ENCODE measurements at places on chromosomes 7 and 10.
A peak's percentile ranks its signal among the peaks of the same experiment; 100 is the strongest.

- DNase-seq = no peak
Measured at GRCh38 chr10:14153570-14154055, 177.1 kb downstream of the FRMD4A start.

DNA sequence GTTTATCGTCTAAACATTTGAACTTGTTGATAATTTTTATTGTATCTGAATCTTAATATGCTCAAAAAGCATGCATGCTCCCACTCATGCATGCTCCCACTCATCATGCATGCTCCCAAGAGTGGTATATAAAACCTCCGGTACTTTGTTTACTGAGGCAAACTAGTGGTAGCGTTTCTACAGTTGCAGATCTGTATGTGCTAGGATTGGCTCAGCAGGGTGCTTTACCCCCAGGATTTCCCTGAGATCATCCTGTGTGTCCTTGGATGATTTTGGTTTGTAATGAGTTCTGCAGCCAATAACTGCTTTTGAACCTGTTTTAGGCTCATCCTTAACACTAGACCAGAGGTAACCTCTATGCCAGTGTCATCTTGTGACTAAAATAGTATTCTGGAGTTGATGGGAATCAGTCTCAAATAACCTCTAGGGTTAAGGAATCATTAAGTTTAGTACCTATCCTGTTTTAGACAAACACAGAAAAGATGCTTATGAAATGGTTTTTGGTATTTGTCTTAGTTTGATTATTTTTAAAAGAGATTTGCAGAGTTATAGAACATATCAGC, 40.4 kb downstream of the PHTF2 start:
- no peak for DNase-seq

DNA sequence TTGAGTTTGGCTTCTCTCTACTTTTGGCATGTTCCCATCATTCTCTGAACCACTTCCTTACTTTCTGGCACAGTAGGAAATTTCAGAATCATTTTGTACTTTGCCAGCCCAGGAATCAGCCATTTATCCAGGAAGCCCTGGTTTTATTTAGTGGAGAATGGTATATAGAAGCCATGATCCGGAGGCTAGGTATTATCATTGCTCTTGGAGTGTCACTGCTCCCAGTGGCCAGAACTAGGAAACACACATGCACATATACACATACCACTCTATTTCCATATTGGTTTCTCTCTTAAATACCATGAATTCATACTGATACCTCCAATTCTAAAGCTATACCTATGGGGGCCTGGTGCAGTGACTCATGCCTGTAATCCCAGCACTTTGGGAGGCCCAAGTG, 36.3 kb downstream of the SUFU start:
- peak; percentile 11 for DNase-seq

GRCh38 chr10:5856701-5857004, 33.0 kb downstream of the ANKRD16 start:
- DNase-seq = no peak

- no peak for DNase-seq
Measured at GRCh38 chr10:22934726-22935125, 6.9 kb downstream of the ARMC3 start.

GRCh38 chr7:80699045-80699638, 60.7 kb downstream of the CD36 start:
- DNase-seq = no peak

DNA sequence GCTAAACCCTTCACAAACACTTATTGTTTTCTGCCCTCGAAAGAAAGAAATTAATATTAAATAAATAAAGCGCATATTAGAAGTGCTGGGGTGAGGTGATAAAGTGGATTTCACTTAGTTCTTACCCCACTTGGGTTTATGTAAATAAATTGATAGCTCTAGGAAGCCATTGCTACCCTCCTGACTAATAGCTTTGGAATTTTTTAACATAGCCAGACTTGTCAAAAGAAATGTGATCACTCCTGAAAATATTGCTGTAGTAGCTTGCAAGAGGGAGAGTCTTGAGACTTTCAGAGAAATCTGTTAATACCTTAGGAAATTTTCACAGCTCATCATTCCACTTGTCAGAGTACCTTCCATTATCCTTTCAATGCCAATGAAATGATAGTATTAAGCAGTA, 7.6 kb downstream of the ARL5B start:
- no peak for DNase-seq

- no peak for DNase-seq
Measured at GRCh38 chr10:131078131-131078881, 233.2 kb downstream of the TCERG1L start.

- peak; percentile 18 for DNase-seq
Measured at GRCh38 chr7:64618785-64619456, 47.0 kb upstream of the ZNF107 start.

DNA sequence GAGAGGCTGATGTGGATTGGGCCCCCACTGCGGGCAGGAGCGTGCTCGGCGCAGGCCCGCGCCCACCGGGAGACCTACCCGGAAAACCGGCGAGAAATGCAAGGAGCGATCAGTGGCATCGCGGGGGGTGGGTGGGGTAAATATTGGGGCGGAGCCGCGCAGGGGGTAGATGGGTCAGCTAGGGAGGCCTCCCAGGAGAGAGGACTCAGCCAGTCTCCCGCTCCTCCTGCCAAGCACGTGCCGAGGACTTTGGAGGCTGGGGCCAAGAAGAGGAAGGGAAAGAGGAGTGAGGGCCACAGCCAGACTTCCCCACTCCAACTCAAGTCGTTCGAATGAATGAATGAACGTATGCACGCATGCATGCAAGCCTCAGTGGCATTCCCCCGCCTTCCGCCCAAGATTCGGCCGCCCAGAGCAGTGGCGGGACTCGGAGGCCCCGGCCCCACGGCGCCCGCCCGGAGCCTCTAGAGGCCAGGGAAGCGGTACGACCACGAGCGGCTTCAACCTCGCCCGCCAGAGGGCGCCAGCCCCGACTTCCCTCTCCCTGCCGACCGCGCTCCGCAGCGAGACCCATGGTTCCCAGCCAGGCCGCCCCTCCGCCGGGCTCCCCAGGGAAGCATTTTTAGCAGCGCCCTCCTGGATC, 3.6 kb downstream of the NPM3 start:
- peak; percentile 88 for DNase-seq

- no peak for DNase-seq
Measured at GRCh38 chr7:65938336-65938895, 43.6 kb downstream of the GUSB start.

DNA sequence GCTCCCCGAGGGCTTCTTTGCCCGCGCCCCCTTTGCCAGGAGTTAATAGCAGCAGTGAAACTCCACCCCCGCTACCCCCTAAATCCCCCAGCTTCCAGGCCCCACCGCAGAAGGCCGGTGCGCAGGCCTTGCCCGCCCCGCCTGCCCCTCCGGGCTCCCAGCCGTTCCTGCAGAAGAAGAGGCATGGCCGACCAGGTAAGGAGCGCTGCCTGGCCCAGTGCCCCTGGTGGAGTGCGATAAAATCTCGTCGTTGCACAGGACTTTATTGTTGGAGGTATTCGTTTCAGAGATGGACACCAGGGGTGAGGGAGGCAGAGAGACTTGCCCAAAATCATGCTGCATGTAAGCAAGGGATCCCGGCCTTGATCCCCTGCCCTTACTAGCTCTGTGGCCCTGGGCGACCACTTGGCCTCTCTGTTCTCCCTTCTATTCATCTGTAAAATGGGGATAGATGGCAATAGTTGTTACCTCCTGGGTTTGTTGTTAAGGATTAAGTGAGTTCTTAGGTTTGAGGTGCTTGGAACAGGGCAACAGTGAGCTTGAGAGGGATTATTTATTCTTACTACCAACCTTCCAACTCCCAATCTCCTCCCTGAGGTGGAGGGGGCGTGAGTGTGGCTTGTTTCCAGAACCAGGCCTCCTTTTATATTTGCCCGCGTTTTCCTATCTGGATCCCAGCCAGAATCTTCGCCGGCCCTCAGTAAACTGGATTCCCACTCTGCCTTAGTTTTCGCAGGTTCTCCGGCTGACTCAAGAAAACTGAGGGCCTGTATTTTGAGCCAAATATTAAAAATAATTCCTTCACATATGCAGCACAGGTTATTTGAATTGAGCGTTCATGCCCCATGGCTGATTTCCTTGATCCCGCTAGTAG, 78.3 kb downstream of the WIPF3 start:
- DNase-seq = no peak

- DNase-seq = no peak
Measured at GRCh38 chr10:105075031-105075430, 433.9 kb downstream of the SORCS3 start.

DNA sequence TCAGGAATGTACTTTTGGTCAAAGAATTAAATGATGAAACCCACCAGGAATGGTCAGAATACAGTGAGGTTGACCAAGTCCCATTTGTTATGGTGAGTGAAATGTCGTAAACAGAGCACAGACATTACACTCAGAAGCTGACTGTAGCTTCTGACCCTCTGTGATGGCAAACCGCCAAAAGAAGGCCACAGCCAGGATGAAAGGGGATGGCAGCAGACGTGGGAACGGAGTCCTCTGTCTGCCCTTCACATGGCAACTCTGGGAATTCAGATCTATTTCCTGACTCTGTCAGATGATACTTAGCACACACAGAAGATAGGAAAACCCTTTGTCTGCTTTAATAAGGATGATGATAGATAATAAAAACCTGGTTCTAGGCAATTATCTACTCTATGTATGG, 757.1 kb downstream of the SORCS3 start:
- no peak for DNase-seq

DNA sequence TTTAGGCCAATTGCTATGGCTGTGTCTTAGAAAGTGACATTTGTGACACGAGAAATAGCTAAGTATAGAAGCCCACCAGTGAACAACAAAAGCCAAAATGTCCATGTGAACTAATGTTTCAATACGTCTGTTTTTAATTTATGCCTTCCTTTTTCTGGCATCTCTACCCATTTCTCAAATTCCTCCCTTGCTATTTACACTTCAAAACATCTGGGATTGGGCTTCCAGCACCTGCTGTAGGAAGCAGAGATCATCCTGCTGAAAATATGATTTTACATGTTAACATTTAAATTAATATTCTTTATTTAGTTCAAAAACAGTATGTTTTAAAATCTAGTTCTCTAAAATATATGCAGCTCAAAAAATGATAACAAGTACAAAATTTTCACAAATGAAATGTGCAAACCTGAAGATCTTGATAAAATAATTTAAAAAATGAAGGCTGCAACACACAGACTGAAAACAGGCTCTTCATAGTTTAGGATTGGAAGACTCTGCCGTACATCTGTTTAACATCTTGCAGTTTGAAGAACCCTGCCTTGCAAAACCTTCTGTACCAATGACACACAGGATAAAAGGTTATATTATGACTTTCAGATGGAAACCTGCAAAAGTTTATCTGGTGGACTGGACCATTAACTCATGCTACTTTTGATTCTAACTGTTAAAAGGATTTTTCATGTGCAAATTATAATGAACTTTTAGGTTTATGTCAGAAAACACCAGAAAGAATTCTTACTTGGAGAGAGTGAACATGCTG, 408.4 kb downstream of the SUGCT start:
- no peak for DNase-seq

- DNase-seq = no peak
Measured at GRCh38 chr10:47127188-47127785, 172.7 kb upstream of the GDF10 start.

GRCh38 chr7:114695182-114695581, 226.7 kb upstream of the MDFIC start:
- no peak for DNase-seq

DNA sequence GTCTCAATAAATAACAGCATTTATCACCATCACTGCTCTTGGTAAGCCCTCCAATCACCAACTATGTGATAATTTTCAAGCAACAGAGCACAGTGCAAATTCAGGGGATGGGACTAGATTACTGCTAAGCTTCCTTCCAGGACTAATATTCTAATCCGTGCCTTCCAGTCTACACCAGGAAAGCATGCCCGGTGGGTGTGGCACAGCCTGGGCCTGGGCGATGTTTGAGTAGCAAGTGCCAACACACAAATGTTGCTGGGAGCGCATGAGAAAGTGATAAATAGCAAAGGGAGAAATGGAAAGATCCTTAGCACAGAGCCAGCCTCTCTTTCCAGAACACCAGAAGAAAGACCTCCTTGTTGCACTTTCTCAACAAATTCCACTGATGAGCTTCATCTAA, 13.5 kb upstream of the TM9SF3 start:
- no peak for DNase-seq

DNA sequence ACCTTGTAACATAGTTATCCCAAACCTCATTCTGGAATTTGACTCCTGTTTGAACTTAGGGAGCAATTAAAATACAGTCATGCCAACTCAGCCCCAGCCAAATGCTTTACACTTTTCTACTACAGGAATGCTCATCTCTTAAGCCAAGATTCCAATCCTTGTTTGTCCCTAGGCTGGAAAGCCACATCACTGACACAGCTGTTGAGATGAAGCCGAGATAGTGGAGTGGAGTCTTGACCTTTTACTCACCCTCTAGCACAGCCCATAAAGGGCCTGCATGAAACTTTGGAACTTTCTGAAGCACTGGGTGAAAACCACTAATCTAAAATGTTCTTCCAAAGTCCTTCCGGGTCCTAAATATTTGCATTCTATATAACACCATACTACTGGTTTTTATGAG, 247.3 kb downstream of the ETV1 start:
- DNase-seq = no peak

- no peak for DNase-seq
Measured at GRCh38 chr10:53434413-53434812, 661.8 kb upstream of the MBL2 start.

GRCh38 chr7:30649717-30650420, 32.4 kb downstream of the CRHR2 start:
- DNase-seq = no peak

GRCh38 chr10:75662715-75663114, 231.3 kb downstream of the LRMDA start:
- no peak for DNase-seq

- no peak for DNase-seq
Measured at GRCh38 chr10:11444531-11445228, 166.8 kb downstream of the USP6NL start.

DNA sequence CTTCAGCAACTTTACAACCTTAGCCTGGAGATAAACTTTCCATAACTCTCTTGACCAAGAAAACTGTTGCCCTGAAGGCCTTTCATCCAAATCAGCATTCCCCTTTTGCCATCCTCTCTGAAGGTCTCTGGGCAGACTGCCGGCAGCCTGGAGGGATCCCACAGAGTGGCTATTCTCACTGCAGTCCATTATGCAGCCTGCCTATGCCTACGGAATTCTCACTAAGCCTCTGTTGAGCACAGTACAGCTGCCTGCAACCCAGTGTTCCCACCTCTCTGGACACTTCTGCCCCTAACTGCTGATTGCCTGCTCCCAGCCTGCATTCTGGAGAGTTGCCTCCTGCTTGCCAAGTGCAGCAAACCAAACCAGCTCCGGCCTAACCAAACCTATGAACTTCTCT, 548.9 kb upstream of the STEAP1 start:
- no peak for DNase-seq

- no peak for DNase-seq
Measured at GRCh38 chr10:119642556-119643111, 8.5 kb upstream of the BAG3 start.
